Activated T-cell treated with anti-CD3 and anti-CD28 coated beads for 48 hours (primary cell): ENCODE measurements at places on chromosomes 2 and 18.

- no peak for DNase-seq
Measured at GRCh38 chr2:176582176-176582575, 312.9 kb downstream of the MTX2 start.

GRCh38 chr2:46269544-46270273 lies 27.5 kb upstream of the EPAS1 start:
- no peak for DNase-seq

DNA sequence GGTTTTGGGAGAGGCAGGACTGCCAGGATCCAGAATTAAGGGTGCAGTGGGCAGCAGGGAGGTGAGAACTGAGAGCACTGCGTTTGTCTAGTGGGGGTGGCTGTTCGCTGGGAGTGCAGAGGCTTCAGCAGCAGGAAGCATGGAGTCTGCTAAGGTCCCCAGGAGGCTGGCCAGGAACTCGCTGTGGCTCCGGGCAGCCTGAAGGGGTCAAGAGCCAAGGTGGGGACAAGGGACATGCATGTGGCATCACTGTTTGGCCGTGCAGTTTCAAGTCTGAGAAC lies 43.2 kb upstream of the SEMA4C start:
- DNase-seq = no peak

DNA sequence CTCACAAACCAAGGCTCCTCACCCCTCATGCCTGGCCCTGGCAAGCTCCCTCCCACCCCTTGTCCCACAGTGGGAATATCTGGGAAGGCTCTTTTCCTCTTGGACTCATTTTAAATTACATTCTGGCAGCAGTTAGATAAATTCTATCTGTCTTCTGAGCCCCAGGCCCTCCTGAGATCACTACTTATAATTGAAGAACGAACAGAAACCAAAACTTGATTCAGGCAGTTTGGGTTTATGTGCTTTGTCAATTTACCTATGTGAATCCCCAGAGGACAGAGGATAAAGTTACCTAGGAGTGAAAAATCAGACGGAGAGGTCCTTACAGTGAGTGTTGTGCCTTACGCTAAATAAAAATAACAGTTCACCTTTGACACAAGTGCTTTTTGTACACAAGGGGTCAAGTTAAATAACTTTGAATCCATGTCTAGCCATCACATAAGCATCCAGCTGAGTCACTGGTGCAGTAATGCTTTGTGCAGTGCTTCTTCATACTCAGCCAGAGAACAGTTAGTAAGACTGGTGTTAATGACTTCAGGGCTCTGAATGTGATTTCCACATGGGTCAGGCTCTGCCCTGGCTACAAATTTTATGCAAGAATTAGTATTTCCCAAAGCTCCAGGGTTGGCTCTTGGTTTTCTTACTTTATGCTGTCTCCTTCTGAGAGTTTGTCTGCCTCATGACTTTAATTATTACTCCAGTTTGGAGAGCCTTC lies 329.3 kb downstream of the INSIG2 start:
- DNase-seq = no peak

- no peak for DNase-seq
Measured at GRCh38 chr2:31504311-31504710, 76.4 kb downstream of the SRD5A2 start.

GRCh38 chr2:218834685-218835084 lies 3.1 kb upstream of the PRKAG3 start:
- no peak for DNase-seq

GRCh38 chr2:219477815-219478214 lies 20.9 kb upstream of the GMPPA start:
- DNase-seq = no peak

- no peak for DNase-seq
Measured at GRCh38 chr2:65017335-65017734, 28.1 kb downstream of the SLC1A4 start.

- no peak for DNase-seq
Measured at GRCh38 chr2:18899725-18900124, 310.4 kb upstream of the NT5C1B start.

DNA sequence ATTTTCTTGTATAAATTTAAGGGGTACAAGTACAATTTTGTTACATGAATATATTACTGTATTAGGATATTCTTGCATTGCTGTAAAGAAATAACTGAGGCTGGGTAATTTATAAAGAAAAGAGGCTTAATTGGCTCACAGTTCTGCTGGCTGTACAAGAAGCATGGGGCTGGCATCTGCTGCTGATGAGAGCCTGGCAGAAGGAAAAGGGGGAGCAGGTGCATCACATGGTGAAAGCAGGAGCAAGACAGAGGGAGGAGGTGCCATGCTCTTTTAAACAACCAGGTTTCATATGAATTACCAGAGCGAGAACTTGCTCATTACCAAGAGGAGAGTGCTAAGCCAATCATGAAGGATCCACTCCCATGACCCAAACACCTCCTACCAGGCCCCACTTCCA lies 399.5 kb upstream of the RAB6C start:
- DNase-seq = no peak

- DNase-seq = no peak
Measured at GRCh38 chr2:26620031-26620605, 21.0 kb downstream of the CIB4 start.
